ENCODE measurements at places on chromosomes 1 and 21. TPM values are rescaled to one million over a fixed set of nuclear protein-coding genes. Genes with fewer than 3 reads are reported as not detected.
A peak's percentile ranks its signal among the peaks of the same experiment; 100 is the strongest.

- peak; percentile 71 for DNase-seq
Measured at GRCh38 chr1:56547977-56548376, 31.4 kb downstream of the PLPP3 start.

- no peak for DNase-seq
Measured at GRCh38 chr1:119375366-119375765, 6.8 kb downstream of the HAO2 start.

The NTRK1 gene
- total RNA-seq = not detected

The TEDDM1 gene
- not detected for total RNA-seq

GRCh38 chr1:235960809-235961208 is 94.1 kb upstream of the LYST start:
- no peak for DNase-seq

The UBE2U gene
- not detected for total RNA-seq

The GJA8 gene
- total RNA-seq = not detected

The WDR64 gene
- total RNA-seq = not detected

The PTPN22 gene
- total RNA-seq = not detected

The CFAP141 gene
- not detected for total RNA-seq

- DNase-seq = peak; percentile 46
Measured at GRCh38 chr1:230067871-230068620, 1.0 kb downstream of the GALNT2 start.

- DNase-seq = no peak
Measured at GRCh38 chr1:10195570-10195969, 14.8 kb upstream of the KIF1B start.

The FMN2 gene
- not detected for total RNA-seq

DNA sequence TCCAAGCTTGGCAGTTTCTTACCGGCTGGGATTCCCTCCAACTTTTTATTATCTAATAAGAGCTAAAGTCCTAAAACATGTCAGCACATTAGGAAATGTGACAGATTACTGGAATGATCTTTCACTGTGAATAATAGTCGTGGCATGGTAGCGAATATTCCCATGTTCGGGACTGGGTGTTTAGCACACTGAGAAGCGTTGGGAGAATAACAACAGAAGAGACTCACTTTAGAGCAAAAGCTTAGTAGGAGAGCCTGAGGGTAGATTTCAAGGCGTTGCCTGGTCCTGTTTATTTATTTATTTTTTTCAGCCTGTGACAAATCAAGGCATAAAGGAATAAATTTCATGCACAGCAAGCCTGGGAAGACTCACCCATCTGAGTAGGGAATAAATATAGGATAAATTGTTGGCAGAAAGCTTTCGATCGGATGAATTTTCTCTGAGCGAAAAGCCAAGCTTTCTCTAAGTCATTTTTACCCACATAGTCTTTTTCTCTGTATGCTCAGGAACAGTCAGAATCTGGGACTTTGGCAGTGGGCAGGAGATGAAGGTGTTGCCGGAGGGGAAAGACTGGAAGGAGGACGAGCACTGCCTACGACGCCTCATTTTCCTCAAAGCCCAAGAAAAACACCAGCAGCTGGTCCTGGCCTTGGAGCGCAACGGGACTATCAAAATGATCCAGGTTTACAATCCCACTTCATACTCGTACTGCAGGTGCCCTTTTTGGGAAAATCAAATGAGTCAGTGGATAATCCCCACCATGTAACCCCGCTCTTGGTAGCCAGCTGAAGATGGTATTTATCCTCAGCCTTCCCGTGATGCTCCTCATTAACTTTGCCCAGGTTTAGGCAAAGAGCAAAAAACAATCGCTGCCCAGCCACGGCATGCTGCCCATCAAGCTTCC is 97.2 kb downstream of the WDR64 start:
- DNase-seq = no peak

DNA sequence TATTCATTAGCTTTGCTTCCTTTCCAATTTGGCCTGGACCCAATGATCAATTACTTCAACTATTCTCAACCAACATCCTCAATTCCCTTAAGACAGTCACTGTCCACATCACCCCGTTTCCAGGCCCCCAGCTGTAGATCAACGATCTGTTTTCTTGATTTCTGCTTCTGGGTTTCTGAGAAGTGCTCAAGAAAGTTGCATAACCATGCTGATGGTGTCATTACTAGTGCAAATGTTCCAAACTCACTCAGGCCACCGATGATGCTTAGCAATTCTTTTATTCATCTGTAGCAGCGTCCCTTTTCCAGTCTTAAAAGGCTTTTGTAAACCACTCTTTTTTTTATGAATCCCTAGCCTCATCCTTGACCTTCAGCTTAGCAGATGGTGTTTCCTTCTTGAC is 155.8 kb upstream of the PTGFR start:
- DNase-seq = no peak

DNA sequence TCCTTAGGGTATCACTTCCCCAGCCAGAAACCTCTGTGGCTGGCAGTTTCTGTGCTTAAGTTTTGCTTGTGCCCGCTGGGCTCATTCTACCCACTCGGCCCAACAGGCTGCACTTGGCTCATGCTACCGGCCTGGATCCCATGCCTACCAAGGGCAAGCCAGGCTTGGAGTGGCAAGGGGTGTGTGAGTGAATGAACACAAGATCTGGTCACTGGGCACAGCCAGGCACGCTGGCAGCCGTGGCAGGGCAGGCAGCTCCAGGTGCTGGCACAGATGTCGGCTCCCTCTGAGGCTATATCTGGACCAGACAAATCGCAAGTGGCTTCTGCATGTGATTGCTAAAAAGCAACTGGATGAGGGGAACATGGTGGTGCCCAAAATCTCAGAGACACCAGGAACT is 740.5 kb upstream of the B3GALT2 start:
- DNase-seq = no peak

The COA7 gene
- 15.8 TPM for total RNA-seq

DNA sequence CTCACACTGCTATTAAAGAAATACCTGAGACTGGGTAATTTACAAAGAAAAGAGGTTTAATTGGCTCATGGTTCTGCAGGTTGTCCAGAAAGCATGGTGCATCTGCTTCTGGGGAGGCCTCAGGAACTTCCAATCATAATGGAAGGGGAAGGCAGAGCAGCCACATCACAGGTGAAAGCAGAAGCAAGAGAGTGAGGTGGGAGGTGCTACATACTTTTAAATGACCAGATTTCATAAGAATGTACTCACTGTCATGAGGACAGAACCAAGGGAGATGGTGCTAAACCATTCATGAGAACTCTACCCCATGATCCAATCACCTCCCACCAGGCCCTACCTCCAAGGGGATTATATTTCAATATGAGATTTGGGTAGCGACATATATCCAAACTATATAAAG is 55.7 kb downstream of the MRPL39 start:
- no peak for DNase-seq
